ENCODE measurements at places on chromosomes 16 and 17.
A peak's percentile ranks its signal among the peaks of the same experiment; 100 is the strongest.

DNA sequence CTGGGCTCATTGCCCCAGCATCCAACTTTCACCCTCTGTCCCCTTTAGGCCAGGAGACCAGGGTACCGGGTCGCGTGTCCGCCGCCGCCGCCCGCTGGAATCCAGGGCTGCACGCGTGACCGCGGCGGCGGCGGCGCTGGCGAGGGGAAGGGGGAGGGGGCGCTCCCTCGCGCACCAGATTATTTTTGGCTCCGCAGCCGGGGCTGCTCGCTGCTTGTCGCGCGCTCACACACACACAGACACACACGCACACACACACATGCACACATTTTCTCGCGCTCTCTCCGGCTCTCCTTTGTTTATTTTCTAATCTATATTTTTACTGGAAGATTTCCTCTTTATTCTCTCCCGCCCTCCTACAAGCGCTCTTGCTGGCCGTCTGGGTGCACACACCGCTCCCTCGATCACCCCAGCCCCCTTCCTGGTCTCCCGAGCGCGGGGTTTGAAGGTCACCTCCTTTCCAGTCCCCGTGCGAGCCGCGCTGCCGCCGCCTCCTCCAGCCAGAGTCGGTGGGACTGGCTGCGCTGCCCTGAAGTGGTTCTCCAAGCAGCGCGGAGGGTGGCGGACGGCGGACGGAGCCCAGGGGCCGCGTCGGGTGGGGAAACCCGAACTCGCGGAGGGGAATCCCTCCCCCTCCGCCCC, 921.4 kb upstream of the EEF2KMT start:
- no peak for DNase-seq

GRCh38 chr17:1260086-1260769, 10.0 kb upstream of the BHLHA9 start:
- no peak for DNase-seq

DNA sequence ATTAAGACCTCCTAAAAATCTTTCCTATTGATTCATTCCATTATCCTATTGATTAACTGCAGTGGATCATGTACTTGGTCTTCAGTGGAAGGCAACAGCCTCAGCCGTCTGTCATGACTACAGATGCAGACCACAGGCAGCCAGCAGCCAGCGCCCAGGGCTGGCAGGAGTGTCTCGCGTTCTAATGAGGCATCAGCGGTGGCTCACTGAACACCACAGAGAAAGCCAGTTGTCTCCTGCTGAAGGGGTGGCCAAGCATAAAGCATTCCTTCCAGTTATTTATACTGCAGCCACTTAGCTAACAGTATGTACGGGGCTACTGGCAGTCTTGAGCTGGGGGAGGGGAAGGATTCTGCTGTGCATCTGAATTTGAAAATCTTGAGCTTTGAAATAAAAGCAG, 214.3 kb downstream of the IRX3 start:
- DNase-seq, result no peak

DNA sequence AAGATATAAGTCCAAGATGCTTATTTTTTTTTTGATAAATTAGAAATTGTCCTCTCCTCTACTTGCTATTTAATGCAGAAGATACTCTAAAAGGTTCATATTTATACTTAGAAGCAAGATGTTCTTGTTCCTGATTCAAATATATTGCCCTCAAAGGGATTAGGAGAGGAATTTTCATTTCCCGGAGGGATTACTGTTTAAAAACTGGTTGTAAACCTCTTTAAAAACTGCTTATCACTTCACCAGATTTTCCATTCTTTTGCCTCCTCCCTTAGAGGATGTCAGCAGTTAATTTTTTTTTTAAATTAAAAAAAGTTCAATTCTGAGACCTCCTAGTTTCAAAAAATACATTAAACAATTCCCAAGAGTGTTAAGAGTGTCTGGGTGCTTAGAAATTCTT, 2.8 kb downstream of the TENT4B start:
- DNase-seq, result no peak

GRCh38 chr17:61411261-61412142, 11.9 kb downstream of the TBX2 start:
- peak; percentile 31 for DNase-seq

DNA sequence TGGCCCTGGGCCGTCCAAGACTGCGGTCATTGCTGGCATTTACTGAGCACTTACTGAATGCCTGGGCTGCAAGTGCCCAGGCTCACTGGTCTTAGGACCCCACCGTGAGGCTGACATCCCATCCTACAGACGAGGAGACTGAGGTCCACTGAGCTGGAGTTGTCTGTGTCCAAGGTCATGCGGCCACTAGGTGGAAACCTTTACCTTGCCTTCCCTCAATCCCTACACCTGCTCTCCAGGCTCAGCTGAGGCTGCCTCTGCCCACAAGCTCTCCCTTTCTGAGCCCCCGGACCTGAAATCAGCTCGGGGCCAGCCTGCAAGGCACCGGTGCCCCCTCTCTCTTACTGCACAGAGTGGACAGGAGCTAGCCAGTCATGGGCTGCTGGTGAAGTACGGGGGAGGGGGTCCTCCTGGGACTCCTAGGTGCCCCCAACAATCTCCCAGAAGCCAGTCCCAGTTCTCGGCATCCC, 1.5 kb downstream of the CASKIN1 start:
- peak; percentile 43 for DNase-seq

GRCh38 chr17:66450008-66450851, 147.8 kb downstream of the PRKCA start:
- no peak for DNase-seq

DNA sequence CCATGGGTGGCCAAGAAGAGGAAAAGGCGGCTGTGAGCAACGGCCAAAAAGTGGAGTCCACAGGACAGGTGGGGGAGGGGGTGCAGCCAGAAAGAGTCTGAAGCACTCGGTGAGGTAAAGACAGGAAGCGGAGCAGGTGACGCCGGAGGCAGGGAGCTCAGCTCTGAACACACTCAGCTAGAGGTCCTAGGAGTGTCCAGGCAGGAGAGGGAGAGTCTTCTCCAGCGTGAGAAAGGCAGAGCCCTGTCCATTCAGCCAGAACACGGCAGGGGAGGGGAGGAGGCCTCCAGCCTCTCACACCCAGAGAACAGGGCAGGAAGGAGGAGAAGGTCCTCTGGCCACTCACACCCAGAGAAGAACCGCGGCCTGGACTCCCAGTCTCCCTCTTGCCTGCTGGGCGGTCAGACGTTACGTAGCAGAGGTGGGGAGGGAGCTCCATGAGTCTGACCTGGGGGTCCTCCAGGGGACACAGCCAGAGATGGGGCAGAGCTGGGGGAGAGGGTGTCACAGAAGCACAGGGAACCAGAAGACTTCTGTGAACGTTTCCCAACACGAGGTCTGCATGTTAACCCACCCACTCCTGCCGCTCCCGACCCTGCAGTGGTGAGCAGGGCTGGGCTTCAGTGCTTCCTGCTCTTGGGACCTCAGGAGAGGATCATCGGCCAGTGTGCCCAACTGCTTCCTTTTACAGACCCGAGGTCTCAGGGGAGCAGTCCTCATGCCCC, 89.2 kb downstream of the ABR start:
- DNase-seq, result no peak

DNA sequence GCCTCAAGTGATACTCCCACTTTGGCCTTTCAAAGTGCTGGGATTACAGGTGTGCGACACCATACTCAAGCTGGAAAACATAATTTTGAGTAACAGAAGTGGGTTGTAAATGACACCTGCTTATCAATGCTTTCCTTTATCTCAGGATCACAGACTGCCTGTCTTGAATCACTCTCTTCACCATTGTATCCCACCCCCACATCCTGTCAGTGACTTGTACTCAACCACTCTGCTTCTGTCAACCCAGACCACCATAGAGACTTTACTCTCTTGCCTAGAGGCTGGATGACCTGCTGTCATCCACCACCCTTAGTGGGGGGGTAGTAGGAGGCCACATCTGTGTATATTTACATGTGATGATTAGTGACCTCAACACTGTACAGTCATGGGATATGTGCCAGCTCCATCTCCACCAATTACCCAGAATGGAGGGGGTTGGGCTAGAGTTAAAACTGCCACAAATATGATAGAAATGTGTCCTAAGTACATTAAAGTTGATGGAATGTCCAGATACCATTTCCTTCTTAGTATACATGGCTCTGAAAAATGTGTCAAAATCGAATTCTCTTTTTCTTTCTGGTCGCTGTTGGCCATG, 338.7 kb downstream of the GRIN2A start:
- DNase-seq, result no peak
